ENCODE measurements at places on chromosomes 4 and X.

DNA sequence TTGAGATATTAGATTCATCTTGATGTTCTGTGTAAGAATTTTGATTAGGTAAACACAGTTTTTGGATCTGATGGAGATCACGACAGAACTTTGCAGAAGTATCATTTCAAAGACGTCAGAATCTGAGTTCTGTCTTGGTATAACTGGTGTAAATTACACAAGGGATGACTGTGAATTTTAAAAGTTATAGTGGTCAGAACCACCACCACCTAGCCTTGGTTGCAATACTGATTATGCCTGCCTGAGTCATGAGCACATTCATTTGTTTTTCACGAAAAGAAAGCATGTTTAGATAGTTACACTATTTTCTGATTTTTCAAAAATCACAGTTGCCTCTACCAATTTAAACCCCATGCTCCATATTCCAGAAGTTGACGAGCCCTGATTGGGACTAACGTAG lies 54.8 kb downstream of the ZFX start:
- no peak for DNase-seq

GRCh38 chr4:75035321-75035720 lies 102.4 kb downstream of the PARM1 start:
- no peak for DNase-seq

GRCh38 chr4:8343262-8343966 lies 73.9 kb downstream of the HTRA3 start:
- DNase-seq = no peak

GRCh38 chrX:119040432-119040831 lies 32.4 kb upstream of the CT47C1 start:
- no peak for DNase-seq

GRCh38 chrX:95885074-95885473 lies 799.6 kb upstream of the DIAPH2 start:
- DNase-seq = no peak

DNA sequence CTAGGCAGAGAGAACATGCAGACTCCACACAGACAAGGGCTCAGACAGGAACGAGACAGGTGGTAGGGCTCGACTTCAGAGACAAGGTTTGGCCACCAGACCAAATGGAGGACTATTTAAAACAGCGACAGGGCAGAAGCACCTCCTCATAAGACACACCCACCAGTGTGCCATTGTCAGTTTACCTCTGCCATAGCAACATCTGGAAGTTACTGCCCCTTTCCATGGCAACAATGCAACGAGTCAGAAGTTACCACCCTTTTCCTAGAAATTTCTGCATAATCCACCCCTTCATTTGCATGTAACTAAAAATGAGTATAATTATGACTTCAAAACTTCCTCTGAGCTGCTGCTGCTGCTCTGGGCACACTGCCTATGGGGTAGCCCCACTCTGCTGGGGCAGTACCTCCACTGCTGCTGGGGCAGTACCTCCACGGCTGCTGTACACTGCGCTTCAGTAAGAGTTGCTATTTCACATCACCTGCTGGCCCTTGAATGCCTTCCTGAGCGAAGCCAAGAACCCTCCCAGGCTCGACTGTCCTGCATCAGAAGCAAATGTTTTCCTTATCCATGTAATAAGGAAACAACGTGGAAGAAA lies 2222.3 kb upstream of the AGA start:
- DNase-seq = no peak

DNA sequence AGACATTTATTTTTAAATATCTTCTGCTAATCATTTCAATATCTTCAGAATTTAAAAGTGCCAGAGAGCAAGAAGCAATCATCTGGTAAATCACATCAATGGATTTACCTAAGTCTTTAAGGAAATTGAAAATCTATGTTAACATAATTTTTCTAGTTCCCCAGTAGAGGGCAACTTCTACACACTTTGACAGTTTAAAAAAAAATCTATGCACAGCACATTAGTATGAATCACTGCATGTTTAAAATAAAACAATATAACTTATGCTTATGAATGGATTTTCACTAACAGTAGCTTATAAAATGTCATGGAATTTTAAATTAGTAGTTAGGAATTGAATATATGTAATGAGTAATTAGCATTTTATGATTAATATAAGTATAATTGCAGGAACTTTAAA lies 126.5 kb downstream of the REELD1 start:
- no peak for DNase-seq

- peak; percentile 79 for DNase-seq
Observed at GRCh38 chr4:153008578-153009199, 72.6 kb downstream of the FHDC1 start.

GRCh38 chr4:151753056-151753455 lies 7.8 kb downstream of the GATB start:
- no peak for DNase-seq

- no peak for DNase-seq
Observed at GRCh38 chr4:58739275-58739674, 1629.1 kb upstream of the IGFBP7 start.

DNA sequence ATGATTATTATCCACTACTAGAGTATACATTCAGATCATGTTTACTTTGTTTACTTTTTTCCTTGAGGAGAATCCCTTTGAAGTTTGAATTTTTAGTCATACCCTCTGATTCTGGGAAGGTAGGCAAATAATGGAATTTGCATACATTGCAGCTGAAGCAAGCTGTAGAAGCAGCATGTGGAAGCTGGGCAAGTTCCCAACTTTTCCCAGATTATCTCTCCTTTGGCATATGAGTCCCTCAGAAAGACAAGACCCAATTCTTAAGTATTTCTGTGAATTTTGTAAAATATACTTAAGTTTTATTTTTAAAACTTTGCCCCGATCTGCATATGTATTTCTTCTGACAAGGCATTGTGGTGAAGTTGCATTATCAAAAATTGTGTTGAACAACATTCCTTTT lies 94.9 kb downstream of the CNKSR2 start:
- no peak for DNase-seq

DNA sequence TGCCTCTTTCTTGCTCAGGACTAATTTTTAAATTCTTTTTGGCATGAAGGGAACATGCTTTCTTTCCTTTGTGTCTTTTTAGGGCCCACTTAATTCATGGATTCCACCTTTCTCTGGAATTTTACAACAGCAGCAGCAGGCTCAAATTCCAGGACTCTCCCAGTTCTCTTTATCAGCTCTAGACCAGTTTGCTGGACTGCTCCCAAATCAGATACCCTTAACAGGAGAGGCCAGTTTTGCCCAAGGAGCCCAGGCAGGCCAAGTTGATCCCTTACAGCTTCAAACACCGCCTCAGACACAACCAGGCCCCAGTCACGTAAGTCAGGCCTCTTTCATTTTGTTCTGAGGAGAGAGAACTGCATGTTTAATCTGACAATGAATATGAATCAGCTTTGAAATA lies 2.3 kb downstream of the ODAM start:
- no peak for DNase-seq

Measured in B cell (primary cell).